NCI-H446 (cell line): ENCODE measurements at places on chromosomes 3 and 15.

DNA sequence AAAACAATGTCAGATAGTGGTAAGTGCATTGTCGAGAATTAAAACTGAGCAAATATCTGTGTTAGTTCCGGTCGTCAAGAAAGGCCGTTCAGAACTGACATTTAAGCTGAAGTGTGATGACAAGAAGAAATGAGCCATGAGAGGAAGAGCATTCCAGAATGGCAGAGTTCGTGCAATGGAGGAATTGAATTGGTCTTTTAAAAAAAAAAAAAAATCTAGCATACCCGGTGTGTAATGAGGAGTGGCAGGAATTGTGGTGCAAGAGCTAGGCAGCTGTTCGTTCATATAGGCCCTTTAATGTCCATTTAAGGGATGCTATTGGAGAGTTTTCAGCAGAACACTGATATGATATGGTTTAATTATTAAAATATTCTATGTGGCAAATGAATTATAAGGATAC lies 2.6 kb upstream of the GBE1 start:
- no peak for DNase-seq

DNA sequence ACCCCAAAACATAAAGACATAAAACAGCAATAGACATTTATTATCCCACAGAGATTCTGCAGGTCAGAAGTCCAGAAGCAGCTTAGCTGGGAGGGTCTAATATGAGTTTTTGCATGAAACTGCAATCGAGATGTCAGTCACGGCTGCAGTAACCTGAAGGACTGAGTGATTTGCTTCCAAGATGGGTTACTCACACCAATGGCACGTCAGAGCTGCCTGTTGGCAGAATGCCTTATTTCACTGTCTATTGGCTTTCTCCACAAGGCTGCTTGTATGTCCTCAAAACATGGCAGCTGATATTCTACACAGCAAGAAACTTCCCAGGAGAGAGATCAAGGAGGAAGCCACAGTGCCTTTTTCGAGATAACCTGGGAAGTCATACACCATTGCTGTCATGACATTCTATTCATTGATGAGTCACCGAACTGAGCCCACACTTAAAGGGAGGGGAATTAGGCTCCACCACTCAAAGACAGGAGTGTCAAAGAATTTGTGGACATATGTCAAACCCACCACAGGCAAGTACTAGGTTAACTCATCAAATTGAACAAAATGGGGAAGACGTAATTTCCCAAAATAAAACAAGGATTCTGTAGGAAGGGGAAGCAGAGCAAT lies 122.2 kb downstream of the SYNPR start:
- no peak for DNase-seq

DNA sequence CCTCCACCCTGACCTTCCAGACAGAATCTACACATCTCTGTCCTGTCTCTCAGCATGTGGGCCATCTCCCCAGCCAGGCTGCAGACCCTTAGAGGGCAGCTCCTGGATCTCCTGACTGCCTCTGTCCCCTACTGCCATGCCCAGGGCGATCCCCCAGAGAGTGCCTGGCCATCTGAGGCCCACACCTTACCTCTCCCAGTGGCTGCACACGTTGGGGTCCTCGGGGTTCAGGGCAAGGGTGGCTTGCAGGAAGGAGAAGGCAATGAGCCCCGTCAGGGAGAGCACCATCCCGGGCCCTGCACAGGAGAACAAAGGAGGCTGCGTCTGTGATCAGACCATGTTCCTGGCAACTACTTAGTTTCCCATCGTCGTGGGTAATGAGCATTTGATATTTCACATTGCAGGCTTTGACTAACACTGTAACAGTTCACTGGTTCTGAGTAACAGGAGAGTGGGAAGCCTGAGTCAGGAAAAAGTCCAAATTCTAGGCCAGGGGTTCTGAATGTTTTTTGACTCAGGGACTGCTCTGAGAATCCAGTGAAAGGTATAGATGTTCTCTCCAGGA lies 125.4 kb downstream of the MEGF11 start:
- DNase-seq, result no peak

DNA sequence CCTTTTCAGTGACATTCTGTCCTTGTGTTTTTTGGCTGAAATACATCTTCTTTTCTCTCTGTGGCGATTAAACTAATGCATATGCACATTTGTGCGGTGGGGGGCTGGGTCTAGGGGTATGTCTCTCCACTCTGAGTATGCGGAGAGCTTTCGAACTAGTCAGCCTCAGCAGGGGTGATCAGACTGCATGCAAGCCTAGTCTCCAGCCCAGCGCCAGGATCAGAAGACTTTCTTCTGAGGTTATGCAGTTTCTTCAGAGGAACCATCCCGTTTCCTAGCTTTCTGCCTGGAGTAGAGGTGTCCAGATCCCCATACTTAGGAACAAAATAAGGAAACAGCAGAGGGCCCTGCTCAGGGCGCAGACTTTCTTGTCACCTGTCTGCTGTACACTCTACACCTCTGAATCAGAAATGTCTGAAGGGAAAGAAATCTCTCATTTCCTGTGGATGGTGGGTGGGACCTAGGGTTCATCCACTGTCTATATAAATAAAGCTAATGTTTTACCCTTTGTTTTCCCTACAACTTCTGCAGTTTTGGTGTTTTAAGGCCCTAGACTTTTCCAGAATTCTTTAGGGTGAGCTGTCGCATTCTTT lies 230.4 kb downstream of the ABHD5 start:
- DNase-seq, result no peak

GRCh38 chr3:150410311-150411105 lies 2.4 kb downstream of the TSC22D2 start:
- peak; percentile 67 for DNase-seq

GRCh38 chr3:152069871-152070270 lies 196.4 kb downstream of the SUCNR1 start:
- DNase-seq, result no peak

- peak; percentile 9 for DNase-seq
These were observed 8.5 kb downstream of the CRBN start for GRCh38 chr3:3170998-3171397.

GRCh38 chr3:132721479-132722164 lies 587 bp downstream of the NPHP3 start:
- peak; percentile 62 for DNase-seq
